Stimulated activated CD8-positive, alpha-beta memory T cell treated with anti-CD3 and anti-CD28 coated beads, Interleukin-7, amount 100 ng/mL, for 1 hour (primary cell): ENCODE measurements at places on chromosomes 7 and 10.

DNA sequence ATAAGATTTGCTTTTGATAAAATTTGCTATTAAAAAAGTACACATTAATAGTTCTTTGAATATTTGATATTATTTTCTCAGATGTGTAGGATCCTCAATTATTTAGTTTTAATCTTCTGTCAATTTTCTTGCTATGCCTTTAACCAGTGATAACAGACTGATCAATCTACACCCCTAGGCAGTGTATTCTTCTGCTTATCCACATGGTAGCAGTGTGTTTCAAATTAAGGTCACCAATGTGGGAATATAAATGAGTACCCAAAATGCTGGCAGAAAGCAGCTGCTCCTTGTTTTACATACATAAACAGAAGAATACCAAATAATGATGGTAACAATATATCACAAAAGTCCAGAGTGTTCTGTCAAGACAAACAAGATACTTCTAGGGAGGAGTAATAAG lies 87.0 kb downstream of the SKAP2 start:
- DNase-seq, result no peak

DNA sequence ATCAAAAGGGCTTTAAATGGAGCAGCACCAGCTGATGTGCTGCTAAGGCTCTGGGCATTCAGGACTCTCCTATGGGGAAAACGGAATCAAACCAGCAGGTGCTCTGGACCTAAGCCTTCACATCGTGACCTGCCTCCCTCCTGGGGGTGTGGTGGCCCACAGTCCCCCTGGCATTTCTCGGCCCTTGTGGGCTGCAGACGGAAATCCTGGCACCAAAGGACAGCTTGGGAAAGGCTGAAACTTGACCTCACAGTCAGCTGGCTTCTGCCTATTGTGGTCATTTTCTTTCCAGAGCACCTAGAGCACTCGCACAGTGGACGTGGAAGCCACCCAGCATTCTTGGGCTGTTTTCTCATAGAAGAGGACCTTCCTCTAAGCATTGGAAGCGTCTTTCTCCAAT lies 74.8 kb downstream of the TPST1 start:
- DNase-seq, result no peak

DNA sequence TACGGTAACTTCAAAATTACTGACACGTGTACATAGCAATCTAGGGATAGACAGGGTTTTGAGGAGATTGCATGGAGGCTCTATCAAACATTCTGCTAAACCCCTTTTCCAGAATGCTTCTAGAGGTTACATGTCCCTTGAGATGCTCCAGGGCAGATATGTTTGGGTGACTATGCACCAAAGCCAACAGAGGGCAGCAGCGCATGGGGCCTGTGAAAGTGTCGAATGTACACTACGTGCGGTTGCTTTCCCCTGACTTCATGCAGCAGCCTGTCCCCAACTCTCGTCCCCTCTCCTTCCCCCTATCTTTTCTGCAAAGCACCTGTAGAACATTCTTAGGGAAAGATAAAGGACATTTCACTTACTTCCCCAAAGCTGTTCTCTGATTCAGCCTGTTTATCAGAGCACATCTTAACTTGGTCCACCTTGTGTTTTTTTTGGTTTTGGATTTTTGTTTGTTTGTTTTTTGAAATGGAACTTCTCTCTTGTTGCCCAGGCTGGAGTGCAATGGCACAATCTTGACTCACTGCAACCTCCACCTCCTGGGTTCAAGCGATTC lies 90.2 kb downstream of the UBE3C start:
- no peak for DNase-seq

DNA sequence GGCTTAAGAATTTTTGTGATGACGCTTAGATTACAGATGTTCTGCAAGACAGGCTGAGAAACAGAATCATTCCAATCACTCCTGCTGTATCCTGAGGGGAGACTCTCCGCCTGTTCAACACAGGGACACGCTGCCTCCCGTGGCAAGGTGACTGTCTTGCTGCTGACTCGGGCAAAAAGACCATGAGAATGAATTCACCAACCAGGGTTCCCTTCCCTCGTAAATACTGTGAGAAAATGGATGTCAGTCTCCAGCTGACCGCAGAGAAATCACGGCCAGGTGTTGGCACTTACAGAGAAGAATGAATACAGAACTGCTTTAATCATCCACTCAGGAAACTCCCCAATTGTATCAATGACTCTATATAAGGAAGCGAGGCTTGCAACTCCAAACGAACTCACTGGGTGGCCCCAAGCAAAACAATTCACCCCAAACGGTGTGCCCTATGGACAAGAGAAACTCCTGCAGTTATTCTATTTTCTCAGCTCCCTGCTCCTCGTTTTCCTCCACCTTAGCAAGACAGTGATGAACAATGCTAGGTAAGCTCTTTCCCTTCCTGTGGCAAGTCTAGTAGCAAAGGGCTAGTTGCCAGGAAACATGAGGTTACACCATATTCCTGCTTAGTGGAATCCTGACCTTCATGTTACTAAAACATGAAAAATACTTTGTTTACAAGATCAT lies 22.8 kb downstream of the GNA12 start:
- DNase-seq, result no peak

GRCh38 chr10:86086418-86086817 lies 280.2 kb downstream of the GRID1 start:
- no peak for DNase-seq

GRCh38 chr10:80649183-80649582 lies 111.5 kb downstream of the SH2D4B start:
- DNase-seq, result no peak

GRCh38 chr7:19101909-19102308 lies 15.5 kb downstream of the TWIST1 start:
- no peak for DNase-seq

- DNase-seq, result no peak
Observed at GRCh38 chr7:44101966-44102845, 1.9 kb upstream of the AEBP1 start.

DNA sequence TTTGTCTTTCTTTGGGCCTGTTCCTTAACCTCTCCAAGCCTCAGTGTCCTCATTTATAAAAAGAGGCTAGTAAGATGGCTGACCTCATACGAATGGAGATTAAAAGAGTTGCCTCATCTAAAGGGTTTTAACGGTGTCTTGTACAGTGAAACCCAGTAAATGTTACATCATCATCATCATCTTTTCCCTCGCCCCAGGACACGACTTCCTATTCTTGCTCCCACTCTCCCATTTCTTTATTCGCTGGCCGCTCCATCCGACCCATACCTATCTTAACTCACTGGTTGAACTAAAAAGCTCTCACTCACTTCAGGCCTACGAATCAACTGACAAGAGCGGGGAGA lies 554 bp downstream of the FRA10AC1 start:
- DNase-seq, result no peak

GRCh38 chr7:38013246-38013645 lies 92.8 kb downstream of the EPDR1 start:
- no peak for DNase-seq

GRCh38 chr7:94656925-94657731 lies 1.2 kb upstream of the SGCE start:
- DNase-seq, result no peak
